Stimulated activated CD8-positive, alpha-beta memory T cell treated with anti-CD3 and anti-CD28 coated beads, Interleukin-4, amount 100 ng/mL, for 1 hour (primary cell): ENCODE measurements at places on chromosomes 11 and 22.

- no peak for DNase-seq
Observed at GRCh38 chr11:99383648-99384245, 363.0 kb downstream of the CNTN5 start.

DNA sequence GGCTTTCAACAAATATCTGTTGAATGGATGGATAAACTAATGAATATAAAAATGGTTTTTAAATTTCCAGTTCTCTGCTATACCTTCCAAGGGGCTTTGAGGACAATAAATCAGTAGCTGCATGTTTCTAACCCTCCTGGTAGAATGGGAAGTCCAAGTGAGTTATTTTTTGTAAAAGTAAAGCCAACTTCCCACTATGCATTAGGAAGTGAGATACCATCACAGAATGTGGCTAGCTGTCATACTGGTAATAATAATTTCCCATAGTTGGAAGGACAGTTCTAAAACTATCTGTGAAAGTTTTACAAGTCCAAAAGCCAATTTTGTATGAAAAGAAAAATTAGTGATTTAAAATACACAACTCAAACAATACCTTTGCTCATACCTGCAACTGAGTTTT lies 50.0 kb downstream of the TMEM123 start:
- no peak for DNase-seq

- DNase-seq = no peak
Observed at GRCh38 chr22:50621948-50622722, 5.8 kb downstream of the ARSA start.

GRCh38 chr11:120324932-120325810 lies at the start of gene TLCD5:
Gene TLCD5 (plus strand): TSS chr11:120325299. CDS start chr11:120327442, 2,143 bp downstream.
- no peak for DNase-seq

- DNase-seq = no peak
Observed at GRCh38 chr11:23976426-23976825, 520.4 kb upstream of the LUZP2 start.

DNA sequence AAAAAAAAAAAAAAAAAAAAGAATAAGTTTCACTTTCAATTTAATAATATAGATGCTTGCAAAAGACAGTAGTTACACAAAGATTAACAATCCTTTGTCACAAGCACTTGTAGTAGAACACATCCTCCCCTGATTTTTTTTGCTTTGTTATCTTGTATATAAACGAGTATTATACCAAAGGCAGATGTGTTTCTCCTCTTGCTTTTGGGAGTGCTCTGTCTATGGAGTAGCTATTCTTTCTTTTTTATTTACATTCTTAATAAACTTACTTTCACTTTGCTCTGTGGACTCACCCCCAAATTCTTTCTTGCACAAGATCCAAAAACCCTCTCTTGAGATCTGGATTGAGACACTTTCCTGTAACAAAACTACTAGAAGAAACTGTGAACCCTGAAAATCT lies 3.4 kb upstream of the MRPL16 start:
- DNase-seq = no peak
